CD4-positive, alpha-beta T cell treated with Interleukin-17A for 1 hour (primary cell): ENCODE measurements at places on chromosomes 6 and 20.

- DNase-seq: no peak
Observed at GRCh38 chr6:87669051-87669450, 33.0 kb downstream of the AKIRIN2 start.

DNA sequence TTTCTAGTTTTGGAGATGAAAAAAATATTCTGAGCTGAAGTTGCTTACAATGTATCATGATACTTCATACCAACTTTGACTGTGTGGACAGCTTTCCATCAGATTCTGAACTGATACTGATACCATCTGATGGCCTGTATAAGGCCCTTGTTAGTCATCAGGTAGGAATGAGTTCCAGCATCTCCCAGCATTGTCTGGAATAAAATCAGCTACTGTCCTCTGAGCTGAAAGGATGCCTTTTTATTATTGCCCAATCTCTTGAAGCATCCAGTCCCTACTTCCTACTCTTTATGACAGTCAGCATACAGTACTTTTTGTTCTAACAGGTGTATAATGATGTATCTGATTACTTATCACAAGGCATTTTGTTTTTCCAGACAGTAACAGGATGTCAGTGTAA is 70.6 kb upstream of the EYA4 start:
- DNase-seq: no peak

DNA sequence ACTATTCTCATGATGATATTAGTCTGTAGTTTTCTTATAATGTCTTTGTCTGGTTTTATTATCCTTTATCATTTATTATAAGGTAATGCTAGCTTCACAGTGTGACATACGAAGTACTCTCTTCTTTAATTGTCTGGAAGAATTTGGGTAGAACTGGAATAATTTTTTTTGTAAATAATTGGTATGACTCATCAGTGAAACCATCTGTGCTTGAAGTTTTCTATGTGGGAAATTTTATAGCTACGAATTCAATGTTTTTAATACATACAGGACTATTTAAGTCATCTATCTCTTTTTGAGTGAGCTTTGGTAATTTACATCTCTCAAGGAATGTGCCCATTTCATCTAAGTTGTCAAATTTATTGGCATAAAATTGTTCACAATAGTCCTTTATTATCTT is 86.3 kb downstream of the SOD2 start:
- no peak for DNase-seq

GRCh38 chr6:105769987-105770386 is 316.1 kb upstream of the PRDM1 start:
- no peak for DNase-seq

GRCh38 chr6:11848852-11849731 is 70.5 kb upstream of the ADTRP start:
- no peak for DNase-seq

DNA sequence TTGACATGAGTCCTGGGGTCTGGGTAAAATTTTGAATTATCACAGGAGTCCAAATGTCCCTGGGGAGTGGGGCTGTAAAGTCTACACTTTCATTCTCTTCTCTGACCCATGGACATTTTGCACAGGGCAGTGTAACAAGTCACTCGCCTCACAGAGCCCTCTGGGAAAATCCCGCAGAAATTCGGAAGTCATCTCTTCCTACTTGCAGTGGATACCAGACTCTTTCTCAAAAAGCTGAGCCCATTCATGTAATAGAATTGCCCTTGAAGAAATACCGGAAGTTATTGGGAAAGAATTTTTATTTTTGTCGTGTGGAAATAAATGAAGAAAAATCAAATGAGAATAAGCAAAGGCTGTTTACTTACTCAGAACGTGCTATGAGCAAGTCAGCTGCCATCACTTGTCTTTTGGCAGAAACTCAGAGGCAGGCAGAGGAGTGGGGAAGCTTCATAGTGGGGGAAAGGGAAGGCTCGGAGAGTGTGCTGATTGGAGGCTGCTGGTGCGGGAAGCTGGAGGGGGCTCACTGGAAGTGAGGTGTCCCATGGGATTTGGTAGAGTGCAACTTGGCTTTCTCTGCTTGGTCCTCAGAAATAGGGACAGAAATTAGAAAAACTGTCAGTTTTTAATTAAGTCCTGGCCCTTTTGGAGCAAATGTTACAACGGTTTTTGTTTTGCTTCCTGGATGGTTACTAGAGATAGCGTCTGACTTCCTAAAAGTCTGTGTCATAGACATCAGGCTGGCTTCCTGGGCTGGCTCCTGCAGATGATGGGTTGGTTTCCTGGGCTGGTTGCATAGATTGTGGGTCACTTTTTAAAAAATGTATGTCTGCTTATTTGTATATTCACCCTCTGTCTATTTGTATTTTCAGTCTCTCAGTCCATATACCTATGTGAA is 79.8 kb upstream of the EEF1E1 start:
- DNase-seq: no peak

GRCh38 chr6:155128977-155129376 is 133.9 kb downstream of the TIAM2 start:
- DNase-seq: no peak

DNA sequence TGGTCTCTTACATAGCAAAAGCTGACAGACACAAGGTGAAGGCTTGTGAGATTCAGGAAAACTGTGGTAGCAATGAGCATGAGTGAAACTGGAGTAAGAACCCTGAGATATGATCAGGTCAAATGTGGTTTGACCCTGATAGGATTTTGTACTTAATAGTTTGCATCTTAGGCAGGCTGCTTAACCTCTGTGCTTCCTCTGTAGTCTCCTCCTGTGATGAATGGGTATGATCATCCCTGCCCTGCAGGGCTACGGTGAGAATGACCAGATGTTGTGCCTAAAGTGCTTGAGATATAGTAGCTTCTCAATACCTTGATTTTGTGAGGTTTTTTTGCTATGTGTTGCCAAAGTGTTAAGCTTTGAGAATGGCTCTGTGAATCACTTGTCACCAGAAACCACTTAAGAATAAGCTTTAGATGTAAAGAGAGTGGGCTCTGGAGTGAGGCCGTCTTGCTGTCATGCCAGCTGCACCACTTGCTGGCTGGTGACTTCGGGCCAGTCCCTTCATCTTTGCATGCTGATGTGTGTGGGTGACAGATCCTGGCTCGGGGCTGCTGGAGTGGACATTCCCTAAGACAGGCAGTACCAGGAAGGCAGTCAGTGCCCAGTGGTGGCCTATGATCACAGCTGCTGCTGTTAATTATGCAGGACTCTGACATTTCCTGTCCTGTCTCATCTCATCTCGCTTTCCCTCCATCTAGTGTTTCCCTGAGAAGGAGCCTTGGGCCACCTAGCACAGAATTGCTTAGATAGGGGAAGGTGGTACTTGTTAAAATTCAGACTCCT is 254.7 kb downstream of the NFATC2 start:
- DNase-seq: no peak

DNA sequence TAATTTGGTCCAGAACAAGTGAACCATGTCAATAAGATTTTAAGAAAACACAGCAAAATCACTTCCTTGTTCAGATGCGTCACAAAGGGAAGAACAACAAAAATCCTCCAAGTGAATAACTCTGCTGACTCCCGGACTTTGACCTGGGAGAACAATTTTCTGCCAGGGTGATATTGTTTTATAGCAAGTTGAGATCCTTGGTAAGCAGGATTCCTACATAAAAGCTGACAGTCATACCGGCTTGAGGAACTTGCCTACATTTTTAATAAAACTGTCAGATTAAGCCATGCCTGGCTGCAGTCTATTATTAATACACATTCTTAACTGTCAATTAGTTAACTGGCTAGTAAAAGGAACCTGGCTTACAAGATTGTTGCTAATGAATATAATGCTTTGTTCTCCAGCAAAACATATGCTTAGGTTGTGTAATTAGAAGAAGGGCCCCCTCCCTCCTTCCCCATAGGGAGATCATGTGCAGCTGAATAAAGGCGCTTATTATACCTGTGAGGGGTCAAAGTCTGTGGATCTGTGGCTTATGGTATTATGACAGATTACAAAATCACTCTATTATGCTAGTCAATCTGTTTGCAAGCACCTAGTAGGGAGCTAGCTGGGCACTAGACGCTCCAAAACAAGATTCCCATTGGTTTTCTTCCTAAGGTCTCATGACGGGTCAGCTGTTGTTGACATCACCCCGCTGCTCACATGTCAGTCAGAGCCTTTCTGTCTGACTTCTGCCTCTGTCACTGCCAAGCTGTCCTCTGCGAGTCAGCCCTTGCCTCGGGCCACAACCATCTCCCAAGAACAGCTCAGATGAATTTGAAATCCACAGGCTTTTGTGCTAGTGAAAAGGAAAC is 44.6 kb upstream of the SEC63 start:
- no peak for DNase-seq

GRCh38 chr20:63947638-63948456 is 8.4 kb downstream of the UCKL1 start:
- DNase-seq: peak; percentile 31

- DNase-seq: no peak
Observed at GRCh38 chr6:101879782-101880181, 486.3 kb downstream of the GRIK2 start.

GRCh38 chr6:81130969-81131368 is 621.5 kb downstream of the TENT5A start:
- no peak for DNase-seq

DNA sequence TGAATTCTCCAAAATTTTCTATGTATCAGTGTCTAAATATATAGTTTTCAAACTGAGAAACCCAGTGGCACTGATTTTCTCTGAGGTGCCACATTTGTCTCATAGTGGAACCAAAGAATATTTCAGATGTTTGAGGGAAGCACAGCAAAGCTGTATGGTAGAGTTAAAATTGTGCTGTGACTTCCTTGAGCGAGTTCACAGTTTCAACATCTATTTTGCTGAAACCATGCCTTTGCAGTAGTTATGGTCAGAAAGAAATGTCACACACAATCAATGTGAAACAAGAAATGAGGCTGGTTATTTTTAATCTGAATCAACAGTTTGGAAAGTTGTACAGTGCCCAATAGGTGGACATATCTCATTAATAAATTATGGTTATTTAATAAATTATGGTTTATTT is 394.0 kb upstream of the SPTLC3 start:
- no peak for DNase-seq

- no peak for DNase-seq
Observed at GRCh38 chr6:86107985-86108384, 465.3 kb upstream of the SYNCRIP start.

DNA sequence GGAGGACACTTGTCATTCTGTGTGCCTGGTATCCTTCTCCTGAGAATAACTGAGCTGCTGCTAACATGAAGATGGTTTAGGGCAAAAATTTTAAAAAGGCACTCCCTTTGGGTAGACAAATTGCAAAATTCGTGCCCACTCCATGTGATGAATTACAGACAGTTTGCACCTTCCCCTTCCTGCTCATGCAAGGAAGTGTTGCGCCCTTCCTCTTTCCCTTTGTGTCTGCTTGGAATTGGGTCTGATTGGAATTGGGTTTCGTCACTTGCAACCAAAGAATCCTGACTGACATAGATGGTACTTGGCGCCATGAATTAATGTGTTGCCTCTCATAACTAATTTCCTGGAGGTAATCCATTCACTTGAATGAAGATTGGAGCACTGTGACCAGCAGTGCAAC is 62.3 kb upstream of the SHLD1 start:
- DNase-seq: no peak

DNA sequence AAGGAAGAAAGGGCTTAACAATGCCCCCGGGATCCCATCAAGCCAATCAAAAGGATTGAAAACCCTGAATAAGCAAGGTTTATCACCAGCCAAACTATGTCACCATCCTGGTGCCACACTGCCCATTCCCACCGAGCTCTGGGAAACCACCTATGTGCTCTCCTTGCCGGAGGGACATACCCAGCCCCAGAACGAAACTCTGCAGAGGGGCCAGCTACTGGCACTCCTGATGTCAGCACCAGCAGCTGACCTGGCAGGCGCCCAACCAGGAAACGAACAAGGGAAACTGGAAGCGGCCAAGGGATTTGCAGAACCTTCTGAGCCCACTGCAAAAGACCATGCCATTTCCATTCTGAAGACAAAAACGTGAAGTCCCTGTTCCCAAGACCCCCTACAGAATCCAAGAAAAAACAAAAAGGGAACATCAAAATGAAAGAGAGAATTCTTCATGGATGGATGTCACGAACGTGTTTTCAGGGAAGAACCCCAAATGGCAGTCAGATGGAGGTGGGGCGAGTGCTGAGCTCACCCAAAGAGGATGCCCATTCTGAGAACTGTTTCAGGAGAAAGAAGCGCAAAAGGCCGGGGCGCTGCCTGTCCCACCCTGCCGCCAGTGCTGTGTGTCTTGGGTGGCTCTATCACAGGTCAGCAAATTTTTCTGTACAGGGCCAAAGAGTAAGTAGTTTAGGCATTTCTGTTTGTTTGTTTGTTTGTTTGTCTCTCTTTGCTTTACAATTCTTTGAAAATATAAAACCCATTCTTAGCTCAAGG is 305.2 kb downstream of the ESR1 start:
- DNase-seq: no peak

DNA sequence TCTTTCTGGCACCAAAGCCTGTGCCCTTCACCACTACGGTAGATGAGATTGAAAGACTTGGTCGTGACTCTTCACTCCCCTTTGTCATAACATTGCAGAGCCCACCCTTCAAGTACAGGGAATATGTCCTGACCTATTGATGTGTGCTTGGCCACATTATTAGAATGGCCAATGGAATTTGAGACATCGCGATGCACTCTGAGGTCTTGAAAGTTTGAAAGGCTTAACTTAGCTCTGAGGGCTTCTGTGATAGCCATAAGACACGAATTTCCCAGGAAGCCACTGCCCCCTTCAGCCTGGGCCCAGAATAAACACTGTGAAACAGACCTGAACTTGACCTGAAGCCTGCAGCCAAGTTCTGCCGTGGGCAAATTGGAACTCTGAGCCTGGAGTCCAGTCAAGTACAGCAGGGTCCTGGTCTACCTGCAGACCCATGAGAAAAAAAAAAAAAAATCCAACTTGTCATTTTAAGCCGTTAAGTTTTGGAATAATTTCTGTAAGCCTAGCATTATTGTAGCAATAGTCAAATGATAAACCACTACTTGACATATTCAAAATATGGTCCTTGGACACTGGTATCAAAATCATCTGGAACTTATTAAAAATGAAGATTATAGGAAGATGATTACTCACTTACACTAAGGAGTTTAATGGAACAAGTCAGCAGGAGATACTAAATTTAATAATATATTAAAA is 36.9 kb upstream of the TRAF3IP2 start:
- peak; percentile 29 for DNase-seq

GRCh38 chr6:56151609-56152224 is 95.7 kb downstream of the COL21A1 start:
- no peak for DNase-seq

GRCh38 chr6:104229057-104229456 is 630.7 kb downstream of the HACE1 start:
- no peak for DNase-seq

DNA sequence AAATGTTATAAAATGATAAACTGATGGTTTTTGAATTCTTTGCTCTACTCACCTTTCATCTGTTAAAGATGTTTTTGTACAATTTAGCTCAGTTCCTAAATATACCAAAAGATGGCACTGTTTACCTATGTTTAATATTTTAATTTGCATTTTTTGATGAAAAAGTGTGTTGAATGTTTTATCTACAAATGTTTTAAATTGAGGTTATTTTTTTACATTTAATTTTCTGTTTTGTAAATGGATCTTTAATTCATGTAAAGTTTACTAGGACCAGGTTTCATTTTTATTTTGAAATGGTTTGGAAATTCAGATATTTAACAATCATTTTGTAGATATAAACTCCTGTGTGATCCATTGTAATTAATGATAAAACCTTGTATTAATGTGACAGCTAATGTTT is 30.0 kb downstream of the CDKAL1 start:
- peak; percentile 47 for DNase-seq

GRCh38 chr20:7859356-7859802 is 80.9 kb downstream of the HAO1 start:
- no peak for DNase-seq

GRCh38 chr6:1348675-1349074 is 36.8 kb downstream of the FOXQ1 start:
- DNase-seq: no peak
